CD4-positive, alpha-beta T cell treated with Interleukin-10 for 1 hour (primary cell): ENCODE measurements at places on chromosomes 13 and 19.

DNA sequence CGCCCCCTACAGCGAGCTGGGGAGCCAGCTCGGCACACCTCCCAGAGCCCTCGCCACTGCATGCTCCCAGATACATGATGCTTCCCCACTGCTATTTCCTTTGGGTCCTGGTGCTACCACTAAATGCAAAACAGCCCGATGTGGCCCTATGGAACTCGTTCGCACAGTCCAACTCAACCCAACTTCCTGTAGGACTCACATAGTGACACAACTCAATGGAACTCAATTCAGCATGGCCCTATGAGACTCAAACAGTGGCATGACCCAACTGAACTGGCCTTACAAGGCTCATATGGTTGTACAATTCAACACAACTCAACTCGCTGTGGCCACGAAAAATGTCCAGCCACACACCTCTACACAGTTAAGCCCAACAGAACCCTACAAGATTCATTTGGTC lies 3.5 kb downstream of the KCNA7 start:
- DNase-seq: no peak

DNA sequence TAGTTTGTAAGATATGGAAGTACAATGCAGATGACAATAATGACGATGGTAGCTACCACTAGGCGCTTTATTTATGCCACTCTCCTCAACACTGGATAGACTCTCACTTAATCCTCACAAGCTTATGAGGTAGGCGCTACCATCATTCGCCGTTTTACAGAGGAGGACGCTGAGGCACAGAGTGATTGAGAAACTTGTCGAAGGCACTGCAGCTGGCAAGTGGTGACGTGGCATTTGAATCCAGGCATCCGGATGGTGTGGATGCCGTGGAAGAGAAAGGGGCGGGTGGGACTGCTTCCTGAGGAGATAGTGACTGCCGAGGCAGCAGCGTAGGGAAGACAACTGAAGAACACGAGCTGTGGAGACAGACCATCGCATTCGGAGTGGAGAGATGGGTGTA lies 1.3 kb upstream of the RPS9 start:
- DNase-seq: no peak

DNA sequence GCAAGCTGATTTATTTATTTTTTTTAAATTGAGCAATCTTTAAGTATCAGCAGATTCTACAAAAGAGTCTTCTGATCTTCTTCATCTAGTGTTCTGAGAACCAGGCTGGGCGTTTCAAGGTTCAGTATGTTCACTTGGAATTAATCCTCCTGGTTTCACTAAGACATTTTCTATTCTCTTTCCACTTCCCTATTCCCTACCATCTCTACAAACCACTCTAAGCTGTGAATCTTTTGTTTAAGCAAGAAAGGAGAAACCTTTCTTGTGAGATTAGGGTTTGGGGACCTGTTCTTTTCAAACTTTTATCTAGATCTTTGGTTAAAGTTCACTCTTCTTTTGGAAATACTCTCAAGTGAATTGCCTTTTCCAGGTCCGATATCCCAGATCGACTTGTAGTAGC lies 59.3 kb downstream of the URI1 start:
- no peak for DNase-seq

DNA sequence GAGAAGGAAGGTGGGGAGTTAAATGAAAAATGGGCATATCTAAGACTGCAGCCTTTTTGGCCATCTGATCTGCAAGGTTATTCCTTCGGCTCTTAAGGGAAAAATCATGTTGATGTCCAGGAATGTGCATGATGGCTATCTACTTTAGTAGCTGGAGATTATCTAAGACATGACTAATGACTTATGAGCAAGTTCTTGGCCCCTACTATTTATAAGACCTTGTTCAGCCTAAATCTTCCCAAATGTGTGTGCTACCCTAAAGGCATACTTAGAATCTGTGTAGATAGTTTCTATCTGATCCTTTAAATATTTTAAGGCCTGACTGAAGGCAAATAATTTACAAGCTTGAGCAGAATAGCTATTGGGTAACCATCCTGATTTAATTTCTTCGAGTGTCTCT lies 41.8 kb upstream of the CD177 start:
- no peak for DNase-seq

DNA sequence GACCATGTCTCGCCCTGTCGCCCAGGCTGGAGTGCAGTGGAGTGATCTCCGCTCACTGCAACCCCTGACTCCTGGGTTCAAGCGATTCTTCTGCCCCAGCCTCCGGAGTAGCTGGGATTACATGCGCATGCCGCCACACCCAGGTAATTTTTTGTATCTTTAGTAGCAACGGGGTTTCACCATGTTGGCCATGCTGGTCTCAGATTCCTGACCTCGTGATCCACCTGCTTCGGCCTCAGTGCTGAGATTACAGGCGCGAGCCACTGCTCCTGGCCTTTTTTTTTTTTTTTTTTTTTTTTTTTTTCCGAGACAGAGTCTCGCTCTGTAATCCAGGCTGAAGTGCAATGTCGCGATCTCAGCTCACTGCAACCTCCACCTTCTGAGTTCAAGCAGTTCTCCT lies 4.9 kb upstream of the KEAP1 start:
- no peak for DNase-seq

DNA sequence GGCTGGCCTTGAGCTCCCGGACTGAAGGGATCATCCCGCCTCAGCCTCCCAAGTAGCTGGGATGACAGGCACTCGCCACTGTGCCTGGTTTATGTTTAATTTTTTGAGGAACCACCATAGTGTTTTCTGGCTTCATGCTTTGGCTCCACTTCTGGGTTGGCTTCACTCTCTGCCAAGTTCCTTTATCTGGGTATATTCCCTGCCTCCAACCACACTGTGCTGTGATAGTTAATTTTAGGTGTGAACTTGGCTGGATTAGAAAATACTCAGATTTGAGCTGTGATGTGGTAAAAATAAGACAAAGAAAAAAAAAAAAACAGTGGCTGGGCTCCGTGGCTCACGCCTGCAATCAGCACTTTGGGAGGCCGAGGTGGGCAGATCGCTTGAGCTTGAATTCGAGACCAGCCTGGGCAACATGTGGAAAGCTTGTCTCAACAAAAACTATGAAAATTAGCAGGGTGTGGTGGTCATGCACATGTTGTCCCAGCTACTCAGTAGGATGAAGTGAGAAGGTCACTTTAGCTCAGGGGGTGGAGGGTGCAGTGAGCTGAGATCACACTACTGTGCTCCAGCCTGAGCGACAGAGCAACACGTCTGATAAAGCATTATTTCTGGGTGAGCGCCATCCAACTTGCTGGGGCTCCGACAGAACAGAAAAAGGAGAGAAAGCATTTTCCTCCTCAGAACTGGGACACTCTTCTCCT lies 7.5 kb upstream of the ILF3 start:
- no peak for DNase-seq

- DNase-seq: no peak
These were observed 21.9 kb downstream of the ONECUT3 start for GRCh38 chr19:1774989-1775772.

GRCh38 chr19:17982430-17982829 lies 15.5 kb downstream of the KCNN1 start:
- DNase-seq: no peak

DNA sequence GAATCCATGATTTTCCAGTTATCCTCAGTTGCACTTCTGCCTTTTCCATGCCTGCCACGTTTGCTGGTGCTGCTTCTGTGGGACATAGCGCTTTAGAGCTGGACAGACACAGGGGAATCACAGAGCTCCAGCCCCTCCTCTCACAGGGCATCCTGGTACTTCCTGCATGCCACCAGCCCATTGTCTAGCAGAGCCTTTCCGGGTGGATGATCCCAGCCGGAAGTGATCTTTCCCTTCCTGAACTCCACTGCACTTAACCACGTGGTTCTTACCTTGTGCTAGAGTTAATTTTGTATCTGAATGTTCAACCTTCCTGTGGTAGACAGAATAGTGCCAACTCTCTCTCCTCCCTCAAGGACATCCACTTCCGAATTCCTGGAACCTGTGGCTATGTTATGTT lies 12.6 kb upstream of the OLFM4 start:
- no peak for DNase-seq

DNA sequence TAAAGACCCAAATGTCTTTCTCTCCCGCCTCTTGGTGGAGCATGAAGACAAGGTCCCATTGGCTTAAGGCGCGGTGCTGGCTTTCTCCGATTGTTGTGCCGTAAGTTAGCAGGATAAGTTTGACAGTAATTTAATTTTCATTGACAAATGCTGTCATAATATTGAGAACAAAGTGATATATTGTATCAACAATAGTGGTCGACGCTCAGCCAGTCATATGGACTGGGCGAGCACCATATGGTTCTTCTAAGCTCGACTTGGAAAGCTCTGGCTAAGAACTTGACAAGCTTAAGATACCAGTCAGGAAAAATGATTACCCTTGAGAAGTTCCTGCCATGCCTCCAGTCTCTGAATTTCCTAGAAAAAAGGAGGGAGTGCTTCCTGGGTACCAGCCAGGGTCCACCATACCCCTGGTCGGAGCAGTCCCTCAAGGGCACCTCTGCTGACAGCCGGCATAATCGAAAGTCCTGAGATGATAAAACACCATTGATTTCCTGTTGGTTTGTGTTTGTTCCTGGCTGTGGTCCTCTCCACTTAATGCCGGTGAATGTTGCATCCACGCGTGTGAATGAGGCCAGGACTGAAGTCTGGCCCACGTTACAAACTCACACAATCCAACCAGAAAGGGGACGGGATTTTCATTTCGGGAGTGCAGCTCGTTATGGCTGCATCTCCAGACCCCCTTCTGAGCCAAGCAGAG lies 262.1 kb downstream of the ZNF536 start:
- no peak for DNase-seq

DNA sequence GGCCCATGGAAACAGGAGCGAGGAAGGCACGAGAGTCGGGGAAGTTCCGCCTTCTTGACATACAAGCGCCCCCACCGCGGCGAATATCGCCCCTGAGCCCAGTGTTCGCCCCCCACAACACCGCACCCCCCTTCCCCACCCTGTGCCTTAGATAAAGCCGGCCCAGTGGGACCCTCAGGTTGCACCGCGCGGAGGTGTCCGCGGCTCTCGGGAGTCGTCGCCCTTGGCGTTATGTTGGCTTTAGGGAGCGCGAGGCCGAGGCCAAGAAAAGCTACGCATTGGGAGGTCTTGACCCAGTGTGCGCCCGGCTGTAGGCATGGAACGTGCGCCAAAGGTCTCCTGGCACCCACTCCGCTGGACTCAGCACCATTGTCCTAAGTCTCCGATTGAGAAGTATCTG lies 603 bp upstream of the ZNF132 start:
- no peak for DNase-seq

DNA sequence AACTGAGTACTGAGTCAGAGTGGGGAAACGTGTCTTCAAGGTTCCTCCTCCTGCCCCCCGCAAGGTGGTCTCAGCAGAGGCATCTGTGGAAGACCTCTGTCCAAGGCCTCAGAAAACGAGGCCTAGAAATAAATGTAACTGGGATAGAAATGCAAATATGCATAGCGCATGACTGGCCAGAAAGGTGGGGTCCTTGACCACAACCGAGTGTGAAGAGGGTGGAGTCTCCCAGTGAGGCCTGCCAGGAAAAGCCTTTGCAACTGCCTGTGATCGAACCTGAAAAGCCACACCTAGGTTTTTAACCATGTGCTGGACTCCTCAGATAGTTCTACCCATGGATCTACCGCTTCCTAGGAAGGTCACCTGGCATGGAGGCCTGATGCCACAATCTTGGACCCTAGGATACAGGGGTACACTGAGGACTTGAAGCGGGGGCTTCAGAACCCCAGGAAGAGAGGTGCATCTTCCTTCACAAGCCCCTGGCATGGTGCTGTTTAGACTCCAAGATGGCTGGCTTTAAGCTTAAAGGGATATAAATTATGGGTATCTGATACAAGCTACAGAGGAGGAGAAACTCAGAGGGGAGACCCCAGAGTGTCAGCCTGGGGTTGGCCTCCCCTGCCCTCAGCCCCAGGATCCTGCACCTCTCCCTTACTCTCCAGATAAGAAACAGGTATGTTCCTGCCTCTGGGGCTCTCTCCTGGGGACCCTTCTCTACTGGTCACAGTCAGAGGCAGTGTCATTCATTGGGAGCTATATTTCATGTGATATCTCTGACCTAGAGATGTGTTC lies 18.3 kb upstream of the SIGLEC6 start:
- no peak for DNase-seq

DNA sequence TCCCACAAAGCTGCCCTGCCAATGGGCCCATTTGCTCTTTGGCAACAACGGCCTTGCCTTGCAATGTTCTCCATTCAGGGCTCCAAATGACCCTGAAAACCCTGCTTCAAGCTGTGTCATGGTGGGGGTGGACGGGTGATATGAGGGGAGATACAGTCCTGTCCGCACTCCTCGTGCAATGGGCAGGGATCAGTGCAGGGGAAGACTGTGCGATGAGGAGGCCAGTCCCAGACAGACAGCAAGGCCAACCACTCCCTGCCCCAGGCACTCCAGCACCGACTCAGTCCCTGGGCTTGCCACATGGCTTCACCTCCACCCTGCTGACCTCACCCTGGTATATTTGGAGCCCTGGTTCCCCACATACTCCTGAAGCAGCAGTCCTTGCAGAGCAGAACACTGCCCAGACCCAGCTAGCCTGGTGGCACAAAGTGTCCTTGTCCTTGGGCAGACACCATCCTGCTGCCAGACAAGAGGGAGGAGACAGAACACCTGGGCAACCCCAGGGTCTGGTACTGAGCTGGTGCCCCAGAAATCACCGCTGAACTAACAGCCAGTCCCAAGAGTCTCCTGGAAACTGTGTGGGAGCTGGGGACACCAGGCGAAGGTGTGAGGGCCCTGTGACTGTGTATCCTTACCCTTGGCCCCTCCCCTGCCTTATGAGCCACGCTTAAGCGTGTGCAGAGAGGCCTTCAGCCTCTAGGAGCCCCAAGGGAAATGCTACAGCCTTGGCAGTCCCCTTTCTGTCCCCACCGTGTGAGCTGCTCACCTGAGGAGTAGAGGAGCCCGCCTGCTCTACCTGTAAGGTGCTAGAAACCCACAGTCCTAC lies 9.1 kb upstream of the SLC35E1 start:
- no peak for DNase-seq

DNA sequence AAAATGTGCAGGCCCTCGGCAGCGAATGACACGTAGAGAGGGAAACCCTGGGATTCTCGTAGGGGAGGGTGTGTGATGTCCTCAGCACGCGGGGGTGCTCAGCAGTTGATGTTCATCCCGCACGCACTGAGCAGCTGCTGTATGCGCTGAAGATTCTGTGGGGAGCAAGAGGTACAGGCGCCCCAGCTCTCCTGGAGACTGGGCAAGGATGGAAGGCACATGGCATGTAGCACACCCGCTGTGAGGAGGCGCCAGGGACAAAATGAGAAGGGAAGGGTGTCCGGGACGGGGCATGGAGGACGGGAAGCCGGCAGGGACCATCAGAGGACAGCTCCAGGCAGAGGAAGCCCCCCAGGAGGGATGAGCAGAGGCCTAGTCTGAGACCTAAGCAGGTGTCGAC lies 15.4 kb downstream of the ATP11A start:
- no peak for DNase-seq

DNA sequence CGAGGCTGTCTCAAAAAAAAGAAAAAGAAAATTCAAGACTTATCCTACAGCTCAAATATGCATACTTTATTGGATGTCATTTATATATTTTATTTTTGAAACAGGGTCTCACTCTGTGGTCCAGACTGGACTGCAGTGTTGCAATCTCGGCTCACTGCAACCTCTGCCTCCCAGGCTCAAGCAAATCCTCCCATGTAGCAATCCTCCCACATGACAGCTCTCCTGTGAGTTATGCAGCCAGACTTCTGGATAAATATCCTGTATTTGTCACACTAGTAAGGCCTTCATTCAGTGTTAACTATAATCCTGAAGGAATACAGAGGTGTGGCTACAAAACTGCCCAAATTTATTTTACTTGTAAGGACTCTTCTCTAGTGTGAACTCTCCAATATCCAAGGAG lies 7.2 kb downstream of the ZNF552 start:
- no peak for DNase-seq

- no peak for DNase-seq
These were observed 110.9 kb downstream of the SACS start for GRCh38 chr13:23322353-23323336.

- DNase-seq: peak; percentile 12
These were observed 971 bp upstream of the ANKRD10 start for GRCh38 chr13:110915874-110916206.
